ENCODE measurements at places on chromosomes 12 and 14.

GRCh38 chr12:61367281-61367785 lies 892.9 kb upstream of the USP15 start:
- no peak for DNase-seq

- peak; percentile 83 for DNase-seq
Observed at GRCh38 chr14:91418387-91419043, 895 bp upstream of the CCDC88C start.

DNA sequence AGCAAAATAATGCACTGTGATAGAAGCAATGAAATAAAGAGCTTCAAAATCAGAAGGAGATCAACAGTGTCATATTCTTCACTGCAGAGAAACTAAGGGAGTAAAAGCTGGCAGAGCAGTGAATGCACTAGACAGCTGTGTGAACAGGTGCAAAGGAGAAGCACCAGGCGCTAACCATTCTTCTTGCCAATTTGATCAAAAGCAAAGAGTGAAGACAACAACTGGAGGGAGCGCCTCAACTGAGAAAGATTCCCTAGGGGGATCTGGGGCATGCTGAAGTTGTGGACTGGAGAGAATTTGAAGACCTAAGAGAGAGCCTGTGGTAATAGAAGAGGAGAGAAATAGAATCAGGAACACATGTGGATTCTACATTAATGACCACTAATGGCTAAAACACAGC lies 50.4 kb upstream of the OVCH1 start:
- DNase-seq, result no peak

GRCh38 chr12:132124766-132125425 lies 19.2 kb downstream of the DDX51 start:
- DNase-seq, result no peak

Data from CD8-positive, alpha-beta memory T cell (primary cell).